ENCODE measurements at places on chromosomes 4 and X. TPM values are rescaled to one million over a fixed set of nuclear protein-coding genes. Genes with fewer than 3 reads are reported as not detected.

The TMEM175 gene
- 11.2 TPM for total RNA-seq

- no peaks in the 10 kb centered on the region for H3K36me3 ChIP-seq
- no peaks in the 10 kb centered on the region for H3K4me1 ChIP-seq
- H3K27me3 ChIP-seq = peaks cover 3% of the 10 kb centered on the region
- no peak overlapping the region for H3K27ac ChIP-seq
Measured at GRCh38 chr4:5972571-5972970, 45.7 kb downstream of the C4orf50 start.

GRCh38 chrX:2578864-2579263 lies 78.1 kb upstream of the DHRSX start:
- peaks cover 29% of the 10 kb centered on the region for H3K27me3 ChIP-seq
- peaks cover 13% of the 10 kb centered on the region for H3K4me1 ChIP-seq
- H3K4me3 ChIP-seq = no peak overlapping the region

GRCh38 chr4:106269711-106270110 lies 46.3 kb downstream of the TBCK start:
- no peaks in the 10 kb centered on the region for H3K27me3 ChIP-seq
- H3K36me3 ChIP-seq = peaks cover 8% of the 10 kb centered on the region
- no peak for DNase-seq
- H3K4me1 ChIP-seq = peaks cover 13% of the 10 kb centered on the region
- H3K4me3 ChIP-seq = no peak overlapping the region
- no peak overlapping the region for H3K27ac ChIP-seq

DNA sequence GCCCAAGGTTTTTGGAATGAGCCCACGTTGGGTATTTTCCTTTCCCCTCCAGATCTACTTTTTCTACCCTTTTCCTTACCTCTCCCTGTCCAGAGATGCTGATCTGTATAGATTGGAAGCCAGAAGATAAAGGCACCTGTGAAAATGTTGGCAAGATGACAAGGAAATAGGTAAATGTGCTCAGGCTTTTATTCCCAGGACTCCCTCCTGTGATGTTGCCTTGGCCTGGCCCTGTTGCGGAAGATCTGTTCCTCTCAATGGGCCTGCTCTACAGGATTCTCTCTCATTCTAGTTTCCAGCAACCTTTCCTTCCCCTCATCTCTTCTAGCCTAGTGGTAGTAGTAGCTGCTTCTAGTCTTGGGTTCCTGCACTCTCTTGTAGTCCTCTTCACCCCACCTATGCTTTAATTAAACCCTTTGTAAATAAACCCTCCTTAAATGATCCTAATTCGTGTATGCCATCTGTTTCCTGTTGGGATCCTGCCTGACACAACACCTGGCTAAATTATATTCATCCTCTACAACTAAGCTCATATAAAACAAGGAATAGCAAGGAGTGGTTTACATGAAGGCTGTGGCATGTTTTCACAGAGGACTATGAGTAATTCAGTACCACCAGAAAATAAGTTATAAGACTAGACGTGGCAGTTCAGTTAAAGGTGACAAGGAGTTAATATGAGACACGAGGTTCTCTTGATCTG lies 95.7 kb upstream of the MAOA start:
- no peaks in the 10 kb centered on the region for H3K4me1 ChIP-seq
- H3K4me3 ChIP-seq = no peak overlapping the region
- H3K36me3 ChIP-seq = no peaks in the 10 kb centered on the region

The TENM3 gene
- not detected for total RNA-seq

DNA sequence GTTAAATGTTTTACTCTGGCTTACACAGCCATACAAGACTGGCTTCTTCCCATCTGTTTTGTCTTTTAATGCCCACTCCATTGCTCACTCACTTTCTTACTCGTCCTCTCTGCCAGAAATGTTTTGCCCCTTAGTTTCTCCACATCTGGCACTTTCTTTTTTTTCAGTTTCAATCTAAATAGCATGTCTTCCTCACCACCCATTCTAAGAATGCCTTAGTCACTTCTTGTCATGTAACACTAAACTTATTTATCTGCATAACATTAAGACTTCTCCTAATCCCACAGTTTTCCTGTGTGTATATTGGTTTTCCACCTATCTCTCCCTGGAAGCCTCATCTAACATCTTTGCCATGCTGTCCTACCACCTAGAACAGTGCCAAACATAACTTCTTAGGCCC lies 119.3 kb downstream of the ADAMTS3 start:
- no peaks in the 10 kb centered on the region for H3K27me3 ChIP-seq
- H3K4me1 ChIP-seq = no peaks in the 10 kb centered on the region
- H3K4me3 ChIP-seq = no peak overlapping the region
- no peak overlapping the region for H3K27ac ChIP-seq

GRCh38 chrX:95907081-95907480 lies 777.6 kb upstream of the DIAPH2 start:
- H3K27me3 ChIP-seq = no peaks in the 10 kb centered on the region
- no peak overlapping the region for H3K4me3 ChIP-seq
- H3K27ac ChIP-seq = no peak overlapping the region
- DNase-seq = no peak
- H3K36me3 ChIP-seq = no peaks in the 10 kb centered on the region

- DNase-seq = no peak
- peaks cover 8% of the 10 kb centered on the region for H3K27me3 ChIP-seq
- no peak overlapping the region for H3K27ac ChIP-seq
- no peaks in the 10 kb centered on the region for H3K36me3 ChIP-seq
Measured at GRCh38 chrX:103831342-103831802, 685 bp downstream of the RAB9B start.

DNA sequence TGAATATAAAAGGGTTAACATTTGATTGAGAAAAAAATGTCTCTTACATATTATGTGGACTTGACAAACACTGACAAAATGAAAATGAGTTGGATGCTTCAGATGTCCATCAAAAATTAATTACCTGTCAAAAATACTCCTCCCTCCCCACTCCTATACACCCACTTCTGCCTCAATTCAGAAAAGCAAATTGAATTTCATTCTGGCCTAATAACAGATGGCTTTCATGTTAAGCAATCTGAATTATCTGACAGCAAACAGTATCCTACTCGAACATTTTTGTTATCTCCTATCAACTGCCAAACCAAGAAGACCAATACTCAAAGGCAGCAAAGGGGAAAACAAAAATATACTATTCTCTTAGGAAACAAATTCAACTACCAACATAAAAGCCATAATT lies 44.0 kb downstream of the ATP8A1 start:
- H3K27me3 ChIP-seq = no peaks in the 10 kb centered on the region
- DNase-seq = no peak
- H3K4me3 ChIP-seq = no peak overlapping the region
- H3K36me3 ChIP-seq = peaks cover 34% of the 10 kb centered on the region

GRCh38 chr4:124105212-124105611 lies 607.3 kb downstream of the ANKRD50 start:
- no peak overlapping the region for H3K27ac ChIP-seq
- no peak for DNase-seq
- no peaks in the 10 kb centered on the region for H3K36me3 ChIP-seq
- H3K4me3 ChIP-seq = no peak overlapping the region
- no peaks in the 10 kb centered on the region for H3K4me1 ChIP-seq
- no peaks in the 10 kb centered on the region for H3K27me3 ChIP-seq

DNA sequence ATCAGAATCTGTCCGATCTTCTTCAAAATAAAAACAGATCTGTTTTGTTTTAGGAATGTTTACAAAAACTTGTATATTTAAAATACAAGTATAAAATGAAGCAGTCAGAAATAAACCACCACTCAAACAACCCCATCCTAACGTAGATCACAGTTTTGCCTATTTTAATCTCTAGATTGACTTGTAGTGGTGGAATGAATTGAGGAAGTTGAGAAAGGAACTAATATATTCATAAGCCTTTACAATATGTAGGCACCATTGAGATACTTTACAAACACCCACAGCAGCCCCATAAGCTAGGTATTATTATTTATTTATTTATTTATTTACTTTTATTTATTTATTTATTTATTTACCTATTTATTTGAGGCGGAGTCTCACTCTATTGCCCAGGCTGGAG lies 52.3 kb upstream of the KLF3 start:
- H3K36me3 ChIP-seq = no peaks in the 10 kb centered on the region

GRCh38 chrX:85024562-85024961 lies 20.9 kb downstream of the APOOL start:
- H3K27me3 ChIP-seq = no peaks in the 10 kb centered on the region
- no peak overlapping the region for H3K4me3 ChIP-seq
- DNase-seq = no peak
- no peaks in the 10 kb centered on the region for H3K4me1 ChIP-seq

The ARSJ gene
- total RNA-seq = not detected

GRCh38 chr4:1003271-1004070 lies 8.0 kb upstream of the FGFRL1 start:
- H3K36me3 ChIP-seq = no peaks in the 10 kb centered on the region
- H3K4me1 ChIP-seq = no peaks in the 10 kb centered on the region
- no peak overlapping the region for H3K27ac ChIP-seq
- H3K27me3 ChIP-seq = peaks cover 55% of the 10 kb centered on the region
- DNase-seq = no peak

GRCh38 chr4:153418121-153418520 lies 48.0 kb upstream of the TMEM131L start:
- H3K27me3 ChIP-seq = no peaks in the 10 kb centered on the region
- no peak for DNase-seq
- H3K4me3 ChIP-seq = no peak overlapping the region
- H3K4me1 ChIP-seq = peaks cover 25% of the 10 kb centered on the region
- H3K27ac ChIP-seq = no peak overlapping the region

- no peak overlapping the region for H3K27ac ChIP-seq
- H3K36me3 ChIP-seq = no peaks in the 10 kb centered on the region
- no peak overlapping the region for H3K4me3 ChIP-seq
- H3K4me1 ChIP-seq = no peaks in the 10 kb centered on the region
Measured at GRCh38 chr4:76729980-76730379, 168.0 kb downstream of the SOWAHB start.

- H3K36me3 ChIP-seq = no peaks in the 10 kb centered on the region
- no peaks in the 10 kb centered on the region for H3K4me1 ChIP-seq
- peaks cover 16% of the 10 kb centered on the region for H3K27me3 ChIP-seq
Measured at GRCh38 chrX:115233497-115234455, at the start of gene LRCH2. TSS of gene LRCH2 (minus strand) at chrX:115234096. CDS start at chrX:115234041, 55 bp downstream.

DNA sequence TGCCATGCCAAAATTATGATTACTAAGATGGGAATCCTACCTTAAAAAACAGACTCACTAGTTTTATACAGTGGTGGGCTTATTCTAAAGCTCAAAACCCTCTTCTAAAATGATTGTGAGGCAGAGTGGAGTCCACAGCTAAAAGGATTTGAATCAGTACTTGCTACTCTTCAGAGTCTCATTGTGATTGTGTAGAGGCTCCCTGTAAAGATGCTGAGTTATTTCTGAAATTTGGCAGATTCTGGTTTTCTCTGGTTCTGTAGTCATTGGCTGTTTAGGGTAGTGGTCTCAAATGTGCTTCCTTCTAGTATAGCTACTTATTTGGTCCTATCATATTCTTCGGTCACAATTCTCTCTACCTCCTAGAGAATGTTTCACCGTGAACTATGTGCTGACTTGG lies 104.1 kb downstream of the FBXW7 start:
- H3K4me3 ChIP-seq = no peak overlapping the region
- no peaks in the 10 kb centered on the region for H3K27me3 ChIP-seq
- H3K4me1 ChIP-seq = peaks cover 42% of the 10 kb centered on the region
- peaks cover 4% of the 10 kb centered on the region for H3K36me3 ChIP-seq
- H3K27ac ChIP-seq = no peak overlapping the region

Data from activated CD8-positive, alpha-beta T cell treated with anti-CD3 and anti-CD28 coated beads for 36 hours (primary cell).